ENCODE measurements at places on chromosomes 3 and 15.

GRCh38 chr15:68347392-68347791 is 69.8 kb downstream of the FEM1B start:
- H3K4me1 ChIP-seq = no peaks in the 10 kb centered on the region
- no peak overlapping the region for H3K27ac ChIP-seq
- DNase-seq = no peak
- H3K27me3 ChIP-seq = peaks cover 19% of the 10 kb centered on the region
- no peaks in the 10 kb centered on the region for H3K36me3 ChIP-seq

- peaks cover under 1% of the 10 kb centered on the region for H3K36me3 ChIP-seq
- peaks cover 15% of the 10 kb centered on the region for H3K4me1 ChIP-seq
- H3K4me3 ChIP-seq = no peak overlapping the region
- no peaks in the 10 kb centered on the region for H3K27me3 ChIP-seq
These were observed 7.6 kb upstream of the SPTBN5 start for GRCh38 chr15:41901431-41901830.

GRCh38 chr15:88275804-88276203 is 19.3 kb upstream of the NTRK3 start:
- no peak for DNase-seq
- H3K4me3 ChIP-seq = no peak overlapping the region
- H3K27ac ChIP-seq = no peak overlapping the region
- H3K4me1 ChIP-seq = no peaks in the 10 kb centered on the region

DNA sequence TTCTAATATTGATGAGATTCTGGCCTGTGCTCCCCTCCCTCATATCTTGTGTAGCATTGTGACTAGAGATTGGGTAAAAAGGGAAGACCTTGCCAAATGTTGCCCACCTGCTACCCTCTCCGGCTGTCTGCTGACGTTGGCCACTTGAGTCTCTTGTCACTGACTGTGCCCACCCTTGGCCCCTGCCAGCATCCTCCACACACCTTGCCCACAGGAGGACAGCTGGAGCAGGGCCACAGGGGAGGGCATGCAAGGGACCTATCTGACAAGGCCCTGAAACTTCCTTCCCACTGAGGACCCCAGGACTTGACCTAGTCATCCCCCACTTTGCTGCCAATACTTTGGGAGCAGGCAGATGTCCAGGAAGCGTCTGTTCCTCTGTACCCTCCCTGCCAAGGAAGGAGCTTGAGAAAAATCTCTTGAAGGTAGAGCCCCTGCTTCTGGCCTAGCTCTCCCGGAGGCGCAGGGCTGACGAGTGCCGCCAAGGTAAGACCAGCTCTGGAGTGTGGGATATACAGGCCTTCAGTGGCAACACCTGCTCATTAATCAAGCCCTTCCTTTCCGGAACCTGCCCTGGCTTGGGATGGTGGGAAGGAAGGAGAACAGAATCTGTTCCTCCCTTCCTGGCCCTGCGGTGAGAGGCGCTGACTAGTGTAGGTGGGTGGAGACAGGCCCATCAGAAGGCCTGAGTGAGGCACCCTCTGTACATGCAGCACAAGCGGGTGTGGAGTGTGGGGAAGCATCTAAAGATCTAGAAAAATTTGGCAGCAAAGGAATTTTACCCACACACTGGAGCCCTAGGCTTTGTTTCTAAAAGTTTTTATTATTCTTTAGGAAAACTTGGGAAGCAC is 4.9 kb upstream of the PAK6 start:
- H3K27me3 ChIP-seq = no peaks in the 10 kb centered on the region
- H3K36me3 ChIP-seq = no peaks in the 10 kb centered on the region
- no peak for DNase-seq
- no peak overlapping the region for H3K27ac ChIP-seq
- H3K4me1 ChIP-seq = no peaks in the 10 kb centered on the region
- H3K4me3 ChIP-seq = no peak overlapping the region

GRCh38 chr3:136326316-136326715 is 76.2 kb downstream of the PCCB start:
- no peak overlapping the region for H3K4me3 ChIP-seq
- DNase-seq = no peak
- peaks cover 9% of the 10 kb centered on the region for H3K36me3 ChIP-seq

GRCh38 chr3:114953800-114954199 is 193.3 kb downstream of the ZBTB20 start:
- H3K27me3 ChIP-seq = no peaks in the 10 kb centered on the region
- no peak for DNase-seq
- peaks cover 9% of the 10 kb centered on the region for H3K36me3 ChIP-seq
- H3K27ac ChIP-seq = no peak overlapping the region

- no peak for DNase-seq
- H3K36me3 ChIP-seq = no peaks in the 10 kb centered on the region
- H3K27me3 ChIP-seq = no peaks in the 10 kb centered on the region
- no peaks in the 10 kb centered on the region for H3K4me1 ChIP-seq
These were observed 660.8 kb upstream of the UBE2E2 start for GRCh38 chr3:22542311-22542710.

DNA sequence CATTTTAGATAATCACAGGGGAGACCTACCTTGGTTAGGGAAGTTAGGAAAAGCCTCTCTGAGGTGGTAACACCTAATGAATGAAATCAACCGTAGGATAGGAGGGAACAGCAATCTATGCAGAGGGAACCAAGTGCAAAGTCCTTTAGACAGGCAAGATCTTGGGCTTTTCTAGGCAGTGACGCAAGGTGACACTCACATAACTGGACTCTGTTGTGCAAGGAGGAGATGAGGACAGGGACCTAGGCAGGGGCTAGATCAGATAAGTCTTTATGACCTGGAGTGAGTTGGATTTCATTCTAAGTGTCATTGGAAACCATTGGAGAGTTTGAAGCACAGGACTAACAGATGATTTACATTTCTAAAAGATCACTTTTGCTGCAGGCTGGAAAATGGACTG is 4.6 kb upstream of the LMOD3 start:
- no peaks in the 10 kb centered on the region for H3K4me1 ChIP-seq
- H3K27me3 ChIP-seq = no peaks in the 10 kb centered on the region
- H3K36me3 ChIP-seq = no peaks in the 10 kb centered on the region
- no peak for DNase-seq

DNA sequence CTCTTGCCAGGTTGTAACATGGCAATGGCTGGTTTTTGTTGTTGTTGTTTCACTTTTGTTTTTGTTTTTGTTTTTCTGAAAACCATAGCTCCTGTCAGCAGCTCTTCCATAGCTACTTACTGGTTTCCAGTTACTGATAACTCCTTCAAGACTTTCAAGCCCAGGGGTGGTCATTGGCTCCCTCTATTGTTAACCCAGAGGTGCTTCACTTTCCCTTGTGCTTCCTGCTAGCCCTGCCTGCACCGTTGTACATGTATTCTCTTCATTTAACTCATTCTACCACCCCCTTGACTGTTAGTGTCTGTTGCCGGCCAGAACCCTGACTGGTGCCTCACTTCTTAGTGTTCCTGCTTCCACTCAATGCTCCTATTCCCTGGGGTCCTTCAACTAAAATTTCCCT is 4.2 kb upstream of the TRAT1 start:
- peaks cover 14% of the 10 kb centered on the region for H3K4me1 ChIP-seq
- H3K27ac ChIP-seq = peak overlapping the region; percentile 40
- no peak overlapping the region for H3K4me3 ChIP-seq

GRCh38 chr15:73956743-73957135 is 30.5 kb downstream of the LOXL1 start:
- H3K4me3 ChIP-seq = no peak overlapping the region
- H3K4me1 ChIP-seq = peaks cover 33% of the 10 kb centered on the region
- no peak for DNase-seq
- H3K27ac ChIP-seq = no peak overlapping the region
- no peaks in the 10 kb centered on the region for H3K27me3 ChIP-seq

DNA sequence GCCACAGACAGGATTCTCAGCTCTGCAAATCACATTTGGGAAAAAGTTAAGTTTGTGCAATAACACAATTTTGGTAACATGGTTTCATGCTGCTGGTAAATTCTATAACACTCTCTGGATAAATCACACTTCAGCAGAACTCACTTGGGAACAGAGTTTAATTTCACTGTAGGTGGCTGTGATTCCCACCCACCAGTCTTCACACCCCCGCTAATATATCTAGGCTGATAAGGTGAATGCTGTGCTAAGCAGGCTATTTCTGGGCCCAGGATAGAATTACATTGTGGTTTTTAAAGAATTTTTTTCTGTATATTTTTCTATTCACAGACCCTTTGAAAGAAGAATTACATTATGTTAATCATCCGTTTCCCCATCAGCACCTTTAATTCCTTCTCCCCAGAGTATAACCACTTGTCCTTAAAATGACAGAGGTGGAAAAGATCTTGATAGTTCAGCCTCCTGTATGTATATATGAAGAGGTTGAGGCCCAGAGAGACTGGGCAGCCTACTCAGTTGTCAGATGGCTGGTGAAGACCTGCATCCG is 22.9 kb downstream of the MAP2K1 start:
- H3K27me3 ChIP-seq = no peaks in the 10 kb centered on the region
- H3K36me3 ChIP-seq = peaks cover 3% of the 10 kb centered on the region
- H3K4me1 ChIP-seq = peaks cover 58% of the 10 kb centered on the region
- DNase-seq = no peak

GRCh38 chr15:74318376-74319137 is 48.9 kb downstream of the CYP11A1 start:
- peaks cover 9% of the 10 kb centered on the region for H3K27me3 ChIP-seq
- no peak for DNase-seq
- H3K36me3 ChIP-seq = no peaks in the 10 kb centered on the region

DNA sequence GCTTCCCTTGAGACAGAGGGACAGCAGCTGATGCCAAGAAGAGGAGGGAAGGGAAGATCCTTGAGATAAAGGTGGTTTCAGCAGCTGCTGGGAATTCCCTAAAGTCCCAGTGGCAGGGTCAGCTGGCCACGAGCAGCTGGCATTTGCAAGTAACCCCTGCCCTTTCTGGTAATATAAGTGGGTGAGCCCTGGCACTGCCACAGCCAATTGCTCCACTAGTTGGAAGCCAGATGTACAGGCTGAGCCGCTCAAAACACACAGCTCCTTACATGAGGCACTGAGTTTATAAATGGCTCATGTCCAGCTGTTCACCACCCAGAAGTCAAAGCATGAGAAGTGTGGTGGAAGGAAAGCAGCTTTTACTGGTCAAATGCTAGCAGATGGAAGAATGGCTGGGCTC is 35.4 kb downstream of the PRR20G start:
- no peaks in the 10 kb centered on the region for H3K4me1 ChIP-seq
- DNase-seq = no peak
- no peaks in the 10 kb centered on the region for H3K36me3 ChIP-seq
- no peak overlapping the region for H3K27ac ChIP-seq

- H3K4me1 ChIP-seq = no peaks in the 10 kb centered on the region
- DNase-seq = no peak
- no peak overlapping the region for H3K27ac ChIP-seq
- H3K27me3 ChIP-seq = no peaks in the 10 kb centered on the region
- no peak overlapping the region for H3K4me3 ChIP-seq
- peaks cover 18% of the 10 kb centered on the region for H3K36me3 ChIP-seq
These were observed 121.3 kb downstream of the GHSR start for GRCh38 chr3:172326993-172327392.

DNA sequence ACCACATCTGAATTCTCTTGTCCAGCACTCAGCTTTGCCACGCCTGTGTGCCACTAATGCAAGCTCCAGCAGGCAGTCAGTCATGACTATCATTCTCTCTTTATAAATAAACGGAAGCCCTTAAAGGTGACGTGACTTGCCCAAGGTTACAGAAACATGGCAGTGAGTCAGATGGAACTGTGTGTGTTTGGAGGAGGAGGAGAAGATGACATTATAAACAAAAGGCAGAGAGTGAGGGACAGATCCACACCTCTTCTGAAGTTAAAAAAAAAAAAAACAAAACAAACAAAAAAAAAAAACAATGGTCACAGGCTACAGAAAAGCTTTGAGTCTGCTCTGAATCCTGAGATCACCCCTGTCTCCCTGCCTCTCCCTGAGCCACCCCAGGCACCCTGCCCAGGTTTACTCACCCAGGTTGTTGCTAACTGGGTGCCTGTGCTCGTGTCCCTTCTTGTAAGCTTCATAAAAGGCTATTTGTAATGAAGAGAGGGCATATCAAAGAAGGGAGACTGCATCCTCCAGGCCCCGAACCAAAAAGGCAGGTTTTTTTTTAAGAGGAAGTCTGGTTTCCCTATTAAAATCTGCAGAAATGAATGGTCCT is 119.7 kb upstream of the PHLDB2 start:
- no peaks in the 10 kb centered on the region for H3K4me1 ChIP-seq
- H3K27me3 ChIP-seq = no peaks in the 10 kb centered on the region
- H3K36me3 ChIP-seq = no peaks in the 10 kb centered on the region
- H3K27ac ChIP-seq = no peak overlapping the region

GRCh38 chr15:79035814-79036213 is 54.8 kb downstream of the RASGRF1 start:
- no peak overlapping the region for H3K4me3 ChIP-seq
- peaks cover 25% of the 10 kb centered on the region for H3K27me3 ChIP-seq
- no peak for DNase-seq
- no peaks in the 10 kb centered on the region for H3K4me1 ChIP-seq

DNA sequence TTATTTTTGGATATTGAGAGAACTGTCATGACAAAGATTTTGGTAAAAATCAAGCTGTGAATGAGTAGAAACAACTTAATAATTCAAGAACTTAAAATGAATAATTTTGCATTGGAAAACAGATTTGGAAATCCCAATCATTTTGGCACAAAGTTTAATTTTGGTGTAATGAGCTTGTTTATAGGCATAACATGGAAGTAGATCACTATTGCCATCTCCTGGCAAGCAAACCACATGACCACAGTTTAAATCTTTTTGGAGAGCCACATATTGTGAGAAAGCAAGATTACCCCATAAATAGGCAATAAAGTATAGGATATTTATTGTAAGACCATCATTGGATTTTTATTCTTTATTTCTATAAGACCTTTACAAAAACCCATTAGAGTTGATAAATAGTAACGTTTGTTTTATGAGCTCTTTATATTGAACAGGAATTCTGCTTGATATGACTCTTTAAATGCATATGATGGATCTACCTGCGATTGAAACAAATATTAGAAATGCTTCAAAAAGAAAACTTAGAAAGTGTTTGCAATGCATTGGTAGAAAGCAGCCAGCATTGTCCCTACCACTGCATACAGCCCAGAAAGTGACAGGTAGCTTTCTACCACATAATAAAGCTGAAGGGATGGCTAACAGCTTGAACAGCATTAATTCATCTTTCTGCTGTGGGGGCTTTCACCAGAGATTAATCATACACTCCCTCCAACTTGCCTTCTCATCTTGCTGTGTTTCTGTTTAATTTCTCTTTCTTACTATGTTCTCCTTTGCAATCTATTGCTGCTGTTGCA is 766.8 kb downstream of the TBL1XR1 start:
- no peak overlapping the region for H3K4me3 ChIP-seq
- H3K4me1 ChIP-seq = no peaks in the 10 kb centered on the region
- no peak overlapping the region for H3K27ac ChIP-seq
- DNase-seq = no peak
- H3K36me3 ChIP-seq = no peaks in the 10 kb centered on the region

GRCh38 chr3:2568156-2568555 is 469.5 kb downstream of the CNTN4 start:
- H3K4me3 ChIP-seq = no peak overlapping the region
- no peaks in the 10 kb centered on the region for H3K27me3 ChIP-seq
- H3K36me3 ChIP-seq = no peaks in the 10 kb centered on the region
- H3K4me1 ChIP-seq = no peaks in the 10 kb centered on the region
- no peak overlapping the region for H3K27ac ChIP-seq
- DNase-seq = no peak

- H3K36me3 ChIP-seq = no peaks in the 10 kb centered on the region
- H3K27me3 ChIP-seq = no peaks in the 10 kb centered on the region
- DNase-seq = no peak
- peaks cover 10% of the 10 kb centered on the region for H3K4me1 ChIP-seq
- no peak overlapping the region for H3K4me3 ChIP-seq
These were observed 5.6 kb downstream of the RTP3 start for GRCh38 chr3:46503200-46503874.
